A549 treated with CpdA at 1 μM for 4 hours (cell line): ENCODE measurements at places on chromosomes 7 and 10. TPM values are rescaled to one million over a fixed set of nuclear protein-coding genes. Genes with fewer than 3 reads are reported as not detected.

Gene GCK
- 0.02 TPM in 1 of 5 replicates, not detected in the others for total RNA-seq

Gene IFIT1B
- total RNA-seq, result not detected in 5 replicates

Gene NOS3
- total RNA-seq, result 0.18 to 0.47 TPM (median 0.34 TPM) in 5 replicates

Gene ZNF282
- total RNA-seq, result 21.4 to 28.0 TPM (median 25.0 TPM) in 5 replicates

Gene CAMK1D
- total RNA-seq, result 6.3 to 8.0 TPM (median 7.6 TPM) in 5 replicates

Gene ASIC3
- 7.6 to 12.8 TPM (median 10.2 TPM) in 5 replicates for total RNA-seq

Gene FOXP2
- not detected in 5 replicates for total RNA-seq
